ENCODE measurements at places on chromosomes 7 and 10.

- DNase-seq: peak; percentile 79
Measured at GRCh38 chr10:110641256-110641655, 2.9 kb upstream of the RBM20 start.

- no peak for DNase-seq
Measured at GRCh38 chr10:73522263-73522662, 26.4 kb upstream of the PPP3CB start.

DNA sequence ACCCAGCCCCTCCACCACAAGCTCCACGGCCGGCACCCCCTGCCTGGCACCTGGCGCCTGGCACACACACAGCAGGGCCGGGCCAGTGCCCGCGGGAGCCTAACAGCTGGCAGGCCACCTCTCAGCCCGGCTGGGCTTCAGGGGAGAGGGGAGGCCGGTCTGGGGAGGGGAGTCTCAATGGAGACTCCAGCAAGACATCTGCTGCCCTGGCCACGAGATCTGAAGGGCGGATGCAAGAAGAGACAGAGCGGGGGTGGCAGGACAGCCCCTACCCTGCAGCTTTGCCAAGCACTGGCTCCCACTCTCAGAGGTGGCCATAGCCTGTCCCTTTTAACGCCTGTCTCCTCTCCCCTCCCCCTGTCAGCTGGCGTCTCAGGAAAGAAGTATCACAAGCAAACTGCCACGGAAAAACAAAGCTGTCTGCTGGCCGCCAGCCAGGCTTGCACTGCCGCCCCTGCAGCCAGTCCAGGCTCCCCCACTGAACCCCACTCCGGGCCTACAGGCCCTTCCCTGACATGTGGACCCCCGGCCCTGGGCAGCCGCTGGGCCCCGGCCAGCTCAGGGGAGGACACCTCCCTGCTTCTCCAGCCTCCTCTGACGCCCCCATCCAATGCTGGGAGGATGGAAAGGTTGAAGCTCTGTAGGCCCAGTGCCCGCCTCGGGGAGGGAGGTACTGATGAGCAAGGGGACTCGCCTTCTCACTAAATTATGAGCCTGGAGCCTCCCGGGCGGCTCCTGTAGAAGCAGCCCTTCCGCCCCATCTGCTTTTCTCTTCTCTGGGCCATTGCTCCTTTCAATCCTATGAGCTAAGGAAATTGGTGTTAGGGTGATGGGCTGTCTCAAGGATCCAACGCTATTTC, 178.4 kb downstream of the ARHGAP12 start:
- peak; percentile 22 for DNase-seq

DNA sequence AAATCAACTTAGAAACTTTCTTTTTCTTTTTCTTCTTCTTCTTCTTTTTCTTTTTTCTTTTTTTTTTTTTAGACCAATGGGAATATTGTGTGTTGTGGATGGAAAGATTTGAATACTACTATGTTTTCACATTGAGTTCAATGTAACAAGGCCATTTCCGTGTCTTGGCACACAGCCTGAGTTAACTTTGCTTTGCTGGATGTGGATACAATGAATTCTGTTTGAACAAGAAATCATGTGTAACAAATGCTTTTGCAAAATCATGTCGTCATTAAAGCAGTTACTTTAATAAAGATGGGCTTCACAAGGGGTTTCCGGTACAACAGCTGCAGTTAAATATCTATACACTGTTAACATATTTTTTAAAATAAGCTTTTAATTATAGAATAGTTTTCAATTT, 13.5 kb upstream of the ENTPD1 start:
- DNase-seq: no peak

DNA sequence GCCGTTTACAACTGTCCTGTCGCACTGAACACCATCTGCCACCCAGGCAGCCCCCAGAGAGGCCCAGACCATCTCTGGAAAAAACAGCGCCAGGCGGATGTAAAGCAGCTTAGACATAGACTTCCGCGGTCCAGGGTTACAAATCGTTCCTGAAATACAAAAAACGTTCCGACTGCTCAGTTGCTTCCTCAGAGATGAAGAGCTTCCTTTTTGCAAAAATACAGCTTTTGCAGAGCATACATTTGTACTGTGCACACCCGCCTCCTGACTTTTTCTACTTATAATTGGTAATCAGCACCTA, 11.4 kb downstream of the DAGLB start:
- DNase-seq: no peak

- peak; percentile 70 for DNase-seq
Measured at GRCh38 chr7:130732980-130733930, 752 bp downstream of the KLF14 start.

- no peak for DNase-seq
Measured at GRCh38 chr7:150631866-150632864, at the start of gene GIMAP6. Gene GIMAP6 (minus strand): TSS chr7:150632385. CDS start chr7:150630142, 2,243 bp downstream.

- DNase-seq: no peak
Measured at GRCh38 chr7:30843741-30844482, 67.7 kb upstream of the AQP1 start.

GRCh38 chr10:78762086-78762630, 306.6 kb upstream of the ZMIZ1 start:
- no peak for DNase-seq

- DNase-seq: no peak
Measured at GRCh38 chr10:64586934-64587503, 1065.8 kb downstream of the REEP3 start.

DNA sequence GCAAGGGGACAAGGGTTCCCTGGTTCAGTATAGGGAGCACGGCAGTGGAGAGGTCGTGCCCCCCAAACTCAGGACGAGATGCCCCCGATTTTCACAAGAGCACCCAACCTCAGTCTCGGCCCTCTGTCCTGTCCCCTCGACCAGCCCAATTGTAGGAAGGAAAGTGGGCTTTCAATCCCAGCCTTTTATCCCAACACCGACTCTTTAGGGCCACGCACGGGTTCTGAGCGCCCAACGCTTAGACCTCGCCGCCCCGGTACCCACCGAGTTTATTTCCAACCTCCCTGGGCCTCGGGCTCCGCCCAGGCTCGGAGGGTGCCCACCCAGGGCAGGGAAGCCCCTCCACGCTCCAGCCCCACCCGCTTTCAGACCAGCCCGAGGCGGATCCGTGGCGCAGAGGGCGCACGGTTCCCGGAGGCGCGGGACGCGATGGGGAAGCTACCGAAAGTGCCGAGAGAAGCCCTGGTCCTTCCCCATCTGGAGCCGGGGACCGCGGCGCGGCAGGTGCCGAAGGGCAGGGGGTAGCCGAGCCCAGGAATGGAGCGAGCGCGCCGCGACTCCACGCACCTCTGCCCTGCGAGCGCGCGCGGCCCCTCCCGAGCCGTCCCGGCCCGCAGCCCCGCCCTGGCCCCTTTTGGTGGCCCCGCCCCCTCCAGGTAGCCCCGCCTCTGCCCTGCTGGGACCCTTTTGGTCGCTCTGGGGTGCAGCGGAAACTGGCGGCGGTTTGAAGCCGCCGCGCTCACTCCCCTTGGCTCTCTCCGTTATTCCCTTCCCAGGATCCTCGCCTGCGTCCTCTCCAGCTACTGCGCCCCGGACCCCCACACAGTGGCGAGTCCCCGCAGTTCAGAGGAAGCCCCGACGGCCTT, 20.4 kb downstream of the GRID2IP start:
- DNase-seq: peak; percentile 79

- DNase-seq: no peak
Measured at GRCh38 chr7:138478499-138478908, 18.4 kb downstream of the TRIM24 start.

- DNase-seq: no peak
Measured at GRCh38 chr7:135193615-135194081, 17.7 kb downstream of the WDR91 start.

- DNase-seq: no peak
Measured at GRCh38 chr10:12766223-12766622, 235.3 kb downstream of the CCDC3 start.

GRCh38 chr7:89994483-89994882, 159.8 kb upstream of the STEAP1 start:
- no peak for DNase-seq

DNA sequence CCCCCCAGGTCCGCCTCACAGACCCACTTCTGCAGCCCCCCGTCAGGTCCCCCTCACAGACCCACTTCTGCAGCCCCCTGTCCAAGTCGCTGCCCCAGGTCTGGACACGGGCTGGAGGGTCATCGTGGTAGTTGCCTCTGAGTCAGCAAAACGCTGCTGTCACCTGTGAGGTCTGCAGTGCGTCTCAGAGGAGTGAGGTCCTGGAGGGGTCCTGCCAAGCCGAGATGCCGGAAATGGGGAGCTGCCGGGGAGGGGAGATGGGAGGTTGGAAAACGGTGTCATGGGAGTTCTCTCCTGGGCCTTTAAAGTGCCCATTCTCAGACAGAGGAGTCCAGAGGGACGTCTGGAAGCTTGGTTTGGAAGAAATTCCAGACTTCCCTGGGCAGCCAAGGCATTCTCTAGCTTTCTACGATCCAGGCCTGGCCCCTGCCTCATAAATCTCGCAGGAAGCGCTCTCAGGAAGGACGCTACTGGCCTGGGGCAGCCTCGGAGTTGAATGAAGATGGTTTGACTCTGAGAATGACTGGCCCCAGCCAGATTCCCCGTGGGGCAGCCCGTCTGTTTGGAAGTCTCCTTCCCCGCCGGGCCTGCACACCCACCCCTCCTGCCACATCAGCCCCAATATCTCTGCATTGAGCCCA, 38.7 kb downstream of the CALML3 start:
- DNase-seq: no peak

DNA sequence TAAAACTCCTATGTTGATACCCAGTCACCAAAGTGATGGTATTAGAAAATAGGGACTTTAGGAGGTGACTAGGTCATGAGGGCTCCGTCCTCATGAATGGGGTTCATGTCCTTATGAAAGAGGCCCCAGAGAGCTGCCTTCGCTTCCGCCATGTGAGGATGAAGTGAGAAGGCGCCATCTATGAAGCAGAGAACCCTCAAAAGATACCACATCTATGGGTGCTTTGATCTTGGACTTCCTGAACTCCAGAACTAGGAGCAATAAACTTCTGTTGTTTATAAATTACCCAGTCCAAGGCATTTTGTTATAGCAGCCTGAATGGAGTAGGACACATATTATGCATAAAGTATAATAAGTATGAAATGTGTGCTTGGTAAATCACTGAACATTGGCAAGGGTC, 8.1 kb upstream of the PDSS1 start:
- no peak for DNase-seq

GRCh38 chr7:102264367-102264891, 22.2 kb upstream of the SH2B2 start:
- DNase-seq: no peak

DNA sequence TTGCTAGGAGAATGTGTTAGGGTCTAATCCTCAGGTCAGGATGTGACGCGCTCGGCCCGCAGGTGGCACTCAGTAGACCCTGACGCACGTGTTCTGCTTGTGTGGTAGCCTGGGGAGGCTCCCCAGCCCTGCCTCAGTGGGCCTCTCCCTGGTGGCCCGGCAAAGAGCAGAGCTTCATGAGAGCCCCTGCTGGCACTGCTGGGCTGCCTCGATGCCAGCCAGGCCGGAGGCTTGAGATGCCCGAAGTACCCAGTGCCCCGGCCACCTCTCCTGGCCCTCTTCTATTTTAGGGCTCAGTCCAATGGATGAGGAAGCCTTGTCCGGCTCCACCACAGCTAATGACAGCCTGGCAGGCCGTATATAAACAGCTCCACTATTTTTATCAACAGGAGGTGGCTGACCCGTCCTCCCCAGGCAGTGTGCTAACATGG, 42.0 kb downstream of the PRF1 start:
- DNase-seq: no peak

GRCh38 chr7:118080947-118081346, 103.0 kb upstream of the LSM8 start:
- no peak for DNase-seq

- no peak for DNase-seq
Measured at GRCh38 chr10:101295261-101295660, 58.7 kb upstream of the BTRC start.

GRCh38 chr7:94409200-94409948, 14.7 kb downstream of the COL1A2 start:
- no peak for DNase-seq

GRCh38 chr7:149789101-149789500, 15.7 kb upstream of the ZNF467 start:
- no peak for DNase-seq

- no peak for DNase-seq
Measured at GRCh38 chr10:113524539-113525490, 28.0 kb upstream of the HABP2 start.

DNA sequence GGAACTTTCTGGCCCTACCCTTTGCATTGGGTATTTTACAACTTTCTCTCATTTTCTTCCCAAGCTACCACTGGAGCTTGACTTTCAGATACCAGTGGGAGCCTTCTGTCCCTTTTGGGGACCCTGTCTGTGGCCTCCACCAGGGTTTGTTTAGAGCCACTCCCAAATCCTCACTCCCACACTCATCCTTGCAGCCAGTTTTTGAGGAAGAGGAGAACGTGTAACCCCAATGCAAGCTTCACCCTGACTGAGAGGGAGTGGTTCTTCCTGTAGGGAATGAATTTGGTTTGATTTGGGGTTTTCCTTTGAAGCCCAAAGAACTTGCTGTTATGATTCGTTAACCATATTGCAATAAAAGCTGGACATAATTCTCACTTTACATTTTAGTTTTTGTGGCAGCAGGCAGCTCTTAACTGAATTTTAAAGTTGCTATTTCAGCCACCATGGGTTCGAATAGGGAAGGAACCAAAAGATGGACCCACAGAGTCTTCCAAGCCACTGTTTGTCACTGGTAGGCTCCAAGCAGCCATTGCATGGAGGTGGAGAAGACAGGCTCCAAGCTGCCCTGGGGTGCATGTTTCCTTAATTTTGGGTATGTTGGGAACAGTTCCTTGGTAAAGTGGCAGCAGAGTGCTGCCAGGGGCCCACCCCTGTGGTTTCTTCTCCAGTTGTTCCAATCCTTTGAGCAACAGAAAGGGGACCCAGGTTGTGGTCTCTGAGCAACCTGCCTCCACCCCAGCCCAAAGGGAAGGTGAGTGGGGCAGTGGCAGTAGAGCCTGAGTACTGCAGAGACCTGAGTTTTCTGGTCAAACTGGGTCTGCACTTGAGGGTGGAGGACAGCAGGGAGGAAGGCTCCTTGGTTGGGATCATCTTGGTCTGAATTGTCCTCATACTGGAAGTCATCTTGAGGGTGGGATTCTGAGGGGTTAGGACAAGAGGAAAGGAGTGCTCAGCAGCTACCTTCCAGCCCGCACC, 5.1 kb downstream of the EVX1 start:
- no peak for DNase-seq

GRCh38 chr10:63976538-63976937, 455.3 kb downstream of the REEP3 start:
- peak; percentile 73 for DNase-seq
